DMS79 treated with DMSO at 0.1 percent for 48 hours (cell line): ENCODE measurements at places on chromosomes 16 and 17.

DNA sequence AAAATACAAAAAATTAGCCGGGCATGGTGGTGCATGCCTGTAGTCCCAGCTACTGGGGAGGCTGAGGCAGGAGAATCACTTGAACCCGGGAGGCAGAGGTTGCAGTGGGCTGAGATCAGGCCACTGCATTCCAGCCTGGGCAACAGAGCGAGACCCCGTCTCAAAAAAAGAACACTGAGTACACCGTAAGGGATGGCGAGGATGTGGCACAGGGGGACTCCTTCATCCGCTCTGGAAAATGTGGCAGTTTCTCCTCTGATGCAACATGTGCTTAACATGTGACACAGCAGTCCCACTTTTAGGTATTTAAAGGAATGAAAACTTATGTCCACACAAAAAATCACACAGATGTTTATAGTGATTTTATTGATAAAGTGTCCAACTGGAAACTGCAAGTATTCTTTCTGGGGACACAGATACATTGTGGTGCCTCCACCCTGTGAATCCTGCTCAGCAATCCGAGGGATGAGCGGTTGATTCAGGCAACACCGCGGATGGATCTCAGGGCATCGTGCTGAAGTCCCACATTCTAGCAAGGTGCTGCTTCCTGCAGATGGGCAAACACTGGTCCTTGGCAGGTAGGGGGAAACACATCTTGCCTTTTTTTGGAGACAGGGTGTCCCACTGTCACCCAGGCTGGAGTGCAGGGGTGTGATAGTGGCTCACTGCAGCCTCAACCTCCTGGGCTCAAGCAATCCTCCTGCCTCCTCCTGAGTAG, 3.5 kb upstream of the C16orf95 start:
- DNase-seq, result no peak

DNA sequence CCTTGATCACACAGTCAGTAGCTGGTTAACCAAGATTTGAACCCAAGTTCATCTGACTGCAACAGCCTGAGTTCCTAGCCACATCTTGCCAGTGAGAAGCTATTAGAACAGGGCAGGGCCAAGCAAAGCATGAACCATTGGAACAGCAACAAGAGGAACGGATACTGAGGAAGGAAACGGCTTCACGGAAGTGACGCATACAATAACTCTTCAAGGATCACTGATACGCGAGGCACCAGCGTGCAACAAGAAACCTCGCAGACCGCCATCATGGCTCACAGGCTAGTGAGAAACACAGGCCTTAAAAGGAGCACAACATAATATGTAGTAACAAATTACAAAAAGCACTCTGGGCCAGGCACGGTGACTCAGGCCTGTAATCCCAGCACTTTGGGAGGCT, 114.9 kb downstream of the CDYL2 start:
- DNase-seq, result no peak

- no peak for DNase-seq
These were observed 588 bp upstream of the SMTNL2 start for GRCh38 chr17:4583782-4584100.

DNA sequence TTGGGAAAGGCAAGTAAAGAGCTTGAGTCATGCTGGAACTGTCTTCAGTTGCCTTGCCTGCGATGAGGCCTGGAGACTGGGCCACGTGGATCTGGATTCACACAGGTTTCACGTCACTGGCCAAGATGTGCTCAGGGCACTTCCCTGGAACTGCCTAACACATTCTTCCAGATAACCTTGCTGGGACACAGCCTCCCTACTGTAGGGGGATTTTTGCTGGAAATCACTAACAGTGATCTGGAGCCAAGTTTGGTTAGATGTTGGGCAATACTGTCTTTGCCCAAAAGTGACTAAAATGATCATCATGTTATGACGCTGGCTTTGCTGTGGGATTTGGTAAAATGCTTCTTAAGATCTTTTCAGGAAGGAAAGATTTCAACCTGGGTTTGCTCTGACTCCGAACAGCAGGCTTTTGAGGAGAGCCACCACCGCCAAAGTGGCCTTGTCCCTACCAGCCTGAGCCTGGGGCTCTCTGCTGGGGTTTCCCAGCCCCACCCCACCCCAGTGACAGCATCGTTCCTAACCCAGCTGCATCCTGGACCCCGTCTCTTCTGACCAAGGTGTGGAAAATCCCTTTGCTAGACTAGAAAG, 14.7 kb downstream of the C1QTNF1 start:
- no peak for DNase-seq

GRCh38 chr17:2776589-2777241, 19.5 kb upstream of the RAP1GAP2 start:
- peak; percentile 76 for DNase-seq

DNA sequence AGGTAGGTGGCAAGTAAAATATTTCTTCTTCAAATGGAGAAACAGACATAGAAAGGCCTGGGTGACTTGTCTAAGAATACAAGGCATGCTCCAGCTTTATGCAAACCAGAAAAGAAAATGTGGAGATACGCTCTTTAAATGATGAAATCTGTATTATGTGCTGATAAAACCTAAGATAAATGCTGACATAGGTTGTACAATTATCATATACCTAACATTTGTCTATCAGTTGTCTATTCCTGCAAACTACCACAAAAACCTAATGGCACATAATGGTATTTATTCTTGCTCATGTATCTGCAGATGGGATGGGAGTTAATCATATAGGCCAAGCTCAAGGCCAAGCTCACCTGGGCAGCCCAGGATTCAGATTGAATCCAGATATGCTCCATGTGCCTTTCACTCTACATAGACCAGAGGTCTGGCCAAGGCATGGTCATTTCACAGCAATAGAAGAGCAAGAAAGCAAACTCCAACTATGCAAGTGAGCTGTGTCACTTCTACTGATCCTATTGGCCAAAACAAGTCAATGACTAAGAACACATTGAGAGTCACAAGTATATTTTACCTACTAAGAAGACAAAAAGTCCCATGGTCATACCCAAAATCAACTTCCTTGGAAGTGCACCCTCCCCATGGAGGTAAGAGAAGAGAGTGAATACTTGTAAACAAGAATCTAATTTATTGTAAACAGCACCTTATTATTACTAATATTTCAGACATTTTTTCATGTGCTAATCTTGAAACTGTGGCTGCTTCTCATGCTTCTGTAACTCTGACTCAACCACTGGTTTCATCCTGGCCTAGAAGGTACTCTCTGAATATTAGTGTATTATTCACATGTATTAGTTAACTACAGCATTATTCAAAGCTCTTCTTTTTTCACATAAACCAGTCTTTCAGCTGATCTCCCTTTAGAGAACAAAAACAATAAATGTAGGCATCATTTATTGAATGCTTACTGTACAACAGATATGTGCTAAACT, 270.7 kb upstream of the SOX9 start:
- no peak for DNase-seq

- DNase-seq, result no peak
These were observed 191.6 kb downstream of the CCDC182 start for GRCh38 chr17:57553526-57553925.

- no peak for DNase-seq
These were observed 34.3 kb downstream of the VPS35L start for GRCh38 chr16:19589771-19590302.

- DNase-seq, result no peak
These were observed 9.9 kb downstream of the DBNDD1 start for GRCh38 chr16:90009172-90009899.

DNA sequence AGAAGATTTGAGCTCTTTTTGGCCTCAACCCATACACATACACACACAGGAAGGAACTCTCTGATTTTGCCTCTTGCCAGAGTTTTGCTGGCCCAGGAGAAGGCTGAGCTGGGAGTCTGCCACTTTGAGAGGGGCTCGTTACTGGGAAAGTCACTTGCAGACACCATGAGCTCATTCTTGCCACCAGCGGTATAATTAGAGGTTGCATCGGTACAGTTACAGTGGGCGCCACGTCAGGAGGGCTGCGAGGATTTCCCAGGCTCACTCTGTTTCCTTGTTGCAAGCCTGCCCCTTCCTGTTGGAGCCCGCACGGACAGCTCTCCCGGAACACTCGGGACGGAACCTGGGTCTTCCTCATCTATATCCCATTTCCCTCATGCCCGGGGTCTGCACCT, 3.1 kb upstream of the SDK2 start:
- no peak for DNase-seq

- DNase-seq, result peak; percentile 20
These were observed 773 bp downstream of the PHLPP2 start for GRCh38 chr16:71723537-71724319.

- DNase-seq, result no peak
These were observed 72.7 kb downstream of the SMG6 start for GRCh38 chr17:2230877-2231276.

DNA sequence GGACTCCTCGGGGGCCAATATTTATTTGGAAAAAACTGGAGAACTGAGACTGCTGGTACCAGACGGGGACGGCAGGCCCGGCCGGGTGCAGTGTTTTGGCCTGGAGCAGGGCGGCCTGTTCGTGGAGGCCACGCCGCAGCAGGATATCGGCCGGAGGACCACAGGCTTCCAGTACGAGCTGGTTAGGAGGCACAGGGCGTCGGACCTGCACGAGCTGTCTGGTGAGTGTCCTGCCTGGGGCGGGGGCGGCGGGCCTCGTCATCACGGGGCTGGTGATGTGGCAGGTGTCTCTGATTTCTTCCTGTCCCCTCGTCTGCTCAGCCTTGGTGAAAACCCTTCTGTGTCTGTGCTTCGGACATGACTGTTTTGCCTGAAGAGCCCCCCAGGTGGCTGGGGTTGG, 5.7 kb downstream of the METRNL start:
- DNase-seq, result no peak

DNA sequence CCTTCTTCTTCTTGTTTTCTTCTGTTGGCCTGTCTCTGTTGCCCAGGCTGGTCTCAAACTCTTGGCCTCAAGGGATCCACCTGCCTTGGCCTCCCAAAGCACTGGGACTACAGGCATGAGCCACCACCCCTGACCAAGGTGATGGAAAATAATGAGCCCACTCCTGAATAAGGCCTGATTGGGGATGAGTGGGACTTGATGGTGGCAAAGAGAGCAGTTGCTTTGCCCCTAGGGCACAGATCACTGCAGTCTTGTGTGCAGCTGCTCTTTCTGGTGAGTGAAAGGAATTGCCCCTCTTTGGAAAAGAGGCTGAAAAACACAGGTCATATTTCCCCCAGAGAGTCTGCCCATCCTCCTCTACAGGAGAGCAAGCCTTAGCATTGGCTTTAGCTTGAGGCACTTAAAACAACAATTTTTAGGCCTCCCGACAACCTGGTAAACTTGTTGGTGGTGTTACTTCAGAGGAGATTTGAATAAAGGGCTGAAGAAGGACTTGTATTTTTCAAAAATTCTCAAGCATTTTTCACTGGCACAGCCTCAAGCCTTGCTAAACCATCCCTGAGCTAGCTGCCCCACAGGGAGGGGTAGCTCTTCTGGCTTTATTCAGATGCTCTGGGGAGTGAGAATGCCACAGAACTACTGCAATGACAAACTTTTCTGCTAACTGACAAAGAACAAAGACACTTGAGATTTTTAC, 6.1 kb upstream of the PDP2 start:
- peak; percentile 13 for DNase-seq

DNA sequence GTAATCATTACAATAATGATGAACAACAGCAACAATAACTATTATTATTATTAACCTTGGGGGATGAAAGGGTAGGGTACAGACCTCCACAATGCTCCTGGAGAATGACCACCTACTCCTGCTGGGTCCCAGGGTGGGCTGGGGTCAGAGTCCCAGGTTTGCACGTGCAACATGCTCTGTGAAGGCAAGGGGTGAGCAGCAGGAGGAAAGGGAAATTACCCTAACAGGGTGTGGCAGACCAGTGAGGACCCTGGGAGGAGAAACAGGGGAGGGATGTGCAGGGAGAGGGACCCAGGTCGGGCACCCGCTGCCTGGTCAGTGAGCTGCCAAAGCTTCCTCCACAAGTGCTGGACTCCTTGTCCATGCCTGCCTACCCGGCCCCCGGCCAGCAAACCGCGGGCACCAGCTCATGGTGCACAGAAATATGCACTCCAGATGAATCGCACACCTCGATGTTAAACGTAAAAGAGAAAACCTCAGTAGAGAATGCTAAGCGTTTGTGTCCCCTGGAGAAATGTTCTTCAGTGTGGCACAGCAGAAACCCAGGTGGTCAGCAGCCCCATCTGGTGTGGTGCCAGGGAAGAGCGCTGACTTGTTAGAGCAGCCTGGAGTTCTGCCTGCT, 767.1 kb downstream of the KCNJ18 start:
- DNase-seq, result no peak

GRCh38 chr17:17944743-17945142, 27.5 kb downstream of the TOM1L2 start:
- DNase-seq, result no peak

DNA sequence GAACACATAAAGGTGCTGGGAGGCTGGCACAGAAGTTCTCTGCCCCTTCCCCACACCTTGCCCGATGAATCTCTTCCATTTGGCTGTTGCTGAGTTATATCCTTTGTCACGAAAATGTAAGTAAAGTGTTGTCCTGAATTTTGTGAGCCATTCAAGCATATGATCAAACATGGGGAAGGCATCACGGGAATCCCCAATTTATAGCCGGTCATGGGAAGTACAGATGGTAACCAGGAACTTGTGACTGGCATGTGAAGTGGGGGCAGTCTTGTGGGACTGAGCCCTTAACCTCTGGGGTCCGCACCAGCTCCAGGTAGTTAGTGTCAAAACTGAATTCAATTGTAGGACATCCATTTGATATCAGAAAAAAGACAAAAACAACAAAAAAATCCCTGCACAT, 13.2 kb downstream of the TOM1L2 start:
- DNase-seq, result no peak

- DNase-seq, result no peak
These were observed at the start of gene TLCD3A for GRCh38 chr17:732067-732901. TLCD3A (plus strand) TSS chr17:732596; CDS start chr17:732648, 52 bp downstream.

DNA sequence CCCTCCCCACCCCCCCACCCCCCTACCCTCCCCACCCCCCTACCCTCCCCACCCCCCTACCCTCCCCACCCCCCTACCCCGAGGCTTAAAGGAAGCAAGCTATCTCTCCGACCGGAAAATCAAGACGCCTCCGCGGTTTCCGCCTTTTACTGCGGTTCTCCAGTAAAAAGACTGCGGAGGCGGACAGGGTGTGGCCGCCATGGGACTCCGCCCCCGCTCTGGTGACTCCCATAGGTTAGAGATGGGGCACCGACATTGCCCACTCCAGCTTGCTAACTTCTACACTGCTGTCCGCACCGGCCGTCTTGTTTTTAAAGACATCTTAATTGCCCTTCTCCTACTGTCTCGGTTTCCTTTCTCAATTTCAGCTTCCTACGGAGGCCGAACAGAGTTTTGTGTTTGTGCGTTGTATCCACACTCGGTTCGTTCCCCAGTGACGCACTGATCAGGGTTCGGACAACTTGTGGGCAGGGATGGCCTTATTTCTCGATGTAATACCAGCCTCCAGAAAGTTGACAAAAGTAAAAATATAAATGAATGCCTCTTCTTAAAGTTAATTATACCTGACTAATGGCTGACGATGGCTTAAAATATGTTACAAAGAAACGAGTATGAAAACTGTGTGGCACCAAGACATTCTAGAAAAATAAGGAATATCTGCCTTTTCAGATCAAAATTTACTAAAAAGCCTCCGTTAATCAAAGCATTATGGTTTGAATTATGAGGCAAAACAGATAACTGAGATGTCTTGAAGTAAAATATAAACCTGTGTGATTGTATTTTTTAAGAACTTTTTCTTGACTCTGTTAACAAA, 1.1 kb upstream of the ZNF200 start:
- no peak for DNase-seq

GRCh38 chr17:61568219-61569072, 22.6 kb downstream of the NACA2 start:
- DNase-seq, result no peak
